ENCODE measurements at places on chromosomes 13 and 19. TPM values are rescaled to one million over a fixed set of nuclear protein-coding genes. Genes with fewer than 3 reads are reported as not detected.

GRCh38 chr19:29831041-29831548 is 19.3 kb downstream of the CCNE1 start:
- no peak overlapping the region for H3K4me3 ChIP-seq
- DNase-seq = no peak
- no peaks in the 10 kb centered on the region for H3K4me1 ChIP-seq
- no peaks in the 10 kb centered on the region for H3K36me3 ChIP-seq
- H3K27me3 ChIP-seq = no peaks in the 10 kb centered on the region

Gene GGACT
- total RNA-seq = 8.5 TPM

DNA sequence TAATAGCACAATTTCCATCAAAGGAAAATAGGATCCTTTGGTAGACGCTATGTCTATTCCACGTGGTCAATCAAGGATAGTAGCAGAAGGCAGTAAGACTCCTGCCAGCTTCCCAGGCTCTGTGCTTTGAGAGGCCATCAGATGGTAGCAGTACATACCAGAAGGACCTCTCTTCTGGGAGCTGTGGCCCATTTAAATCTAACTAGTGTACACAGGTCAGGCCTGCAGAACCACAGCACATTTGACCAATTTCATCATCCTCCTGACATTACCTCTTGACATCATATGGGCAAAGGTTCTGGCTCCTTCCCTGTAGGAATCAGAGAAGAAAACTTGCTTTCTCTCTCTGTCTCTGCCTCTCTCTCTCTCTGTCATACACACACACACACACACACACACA is 229.6 kb upstream of the HTR2A start:
- H3K36me3 ChIP-seq = no peaks in the 10 kb centered on the region
- DNase-seq = no peak
- H3K4me1 ChIP-seq = no peaks in the 10 kb centered on the region
- no peak overlapping the region for H3K27ac ChIP-seq
- H3K27me3 ChIP-seq = no peaks in the 10 kb centered on the region

DNA sequence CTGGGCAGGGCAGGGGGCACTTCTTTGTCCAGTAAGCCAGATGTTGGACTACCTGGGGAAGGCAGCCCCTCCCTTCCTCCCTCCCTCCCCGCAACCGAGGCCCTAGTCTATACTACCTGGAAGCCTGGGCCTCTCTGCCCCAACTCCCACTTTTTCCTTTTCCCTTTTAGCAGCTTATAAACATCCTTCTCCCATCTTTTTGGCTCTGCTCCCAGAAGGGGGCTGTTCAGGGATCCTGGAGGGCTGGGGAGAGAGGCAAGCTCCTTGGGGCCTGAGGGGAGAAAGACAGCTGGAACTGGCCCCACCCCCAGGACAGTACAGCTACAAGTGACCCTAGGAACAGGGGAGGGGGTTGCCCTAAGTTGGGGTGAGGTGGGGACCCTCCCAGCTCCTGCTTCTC is 44.9 kb downstream of the LYL1 start:
- H3K4me3 ChIP-seq = no peak overlapping the region
- H3K27me3 ChIP-seq = no peaks in the 10 kb centered on the region
- no peak for DNase-seq

Gene ZNF587B
- 12.7 TPM for total RNA-seq

Gene LILRB2
- total RNA-seq = 30.4 TPM

GRCh38 chr13:34803756-34804155 is 138.3 kb upstream of the NBEA start:
- H3K36me3 ChIP-seq = no peaks in the 10 kb centered on the region
- H3K4me3 ChIP-seq = no peak overlapping the region
- no peak overlapping the region for H3K27ac ChIP-seq
- no peaks in the 10 kb centered on the region for H3K27me3 ChIP-seq
- DNase-seq = no peak
- H3K4me1 ChIP-seq = no peaks in the 10 kb centered on the region

Gene RASAL3
- total RNA-seq = 20.6 TPM

- H3K27me3 ChIP-seq = no peaks in the 10 kb centered on the region
- H3K4me1 ChIP-seq = no peaks in the 10 kb centered on the region
- no peak overlapping the region for H3K4me3 ChIP-seq
- H3K36me3 ChIP-seq = no peaks in the 10 kb centered on the region
- no peak overlapping the region for H3K27ac ChIP-seq
- no peak for DNase-seq
Observed at GRCh38 chr13:105787632-105788031, 747.8 kb downstream of the EFNB2 start.

Gene ZNF224
- 31.6 TPM for total RNA-seq

DNA sequence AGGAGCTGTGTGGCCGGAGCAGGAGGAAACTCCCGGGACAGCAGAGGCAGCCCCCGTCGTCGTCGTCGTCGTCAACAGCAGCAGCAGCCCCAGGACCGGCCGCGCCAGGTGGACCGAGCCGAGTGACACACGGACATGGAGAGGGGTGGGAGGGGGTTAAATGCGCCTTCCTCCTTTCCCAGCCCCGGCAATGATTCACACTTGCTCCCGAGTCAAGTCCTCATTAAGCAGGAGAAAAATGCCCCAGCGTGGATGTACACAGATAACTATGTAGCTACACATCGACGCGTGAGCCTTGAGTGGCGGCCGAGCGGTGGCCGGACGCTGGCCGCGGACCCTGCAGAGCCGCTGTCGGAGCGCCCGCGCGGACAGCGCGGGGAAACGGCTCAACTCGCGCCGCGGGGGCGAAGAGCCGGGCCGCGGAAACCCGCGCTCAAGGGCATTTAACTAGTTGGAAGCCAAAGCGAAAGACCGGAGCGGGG is 645 bp downstream of the UBL3 start:
- H3K36me3 ChIP-seq = no peaks in the 10 kb centered on the region
- H3K27me3 ChIP-seq = no peaks in the 10 kb centered on the region
- DNase-seq = peak; percentile 92
- peak overlapping the region; percentile 99 for H3K27ac ChIP-seq

DNA sequence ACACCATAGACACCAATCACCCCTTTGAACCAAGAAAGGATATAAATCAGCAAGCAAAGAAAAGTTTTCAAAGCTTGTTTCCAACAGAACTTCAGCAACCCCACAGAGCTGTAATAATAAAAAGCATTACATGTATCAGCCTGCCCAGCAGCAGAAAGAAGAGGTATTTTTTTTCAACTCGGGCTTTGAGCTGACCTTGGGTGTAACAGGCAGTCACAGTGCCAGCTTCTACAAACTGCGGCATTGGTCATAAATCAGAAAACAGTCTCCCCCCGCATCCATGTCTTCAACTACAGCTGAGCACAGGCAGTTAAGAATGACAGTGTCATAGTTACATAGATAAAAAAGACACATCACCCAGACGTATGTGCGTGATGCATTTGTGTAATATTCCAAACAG is 671.0 kb upstream of the SLITRK1 start:
- H3K4me3 ChIP-seq = no peak overlapping the region
- no peak for DNase-seq
- H3K36me3 ChIP-seq = no peaks in the 10 kb centered on the region

GRCh38 chr13:74111399-74111798 is 22.8 kb downstream of the KLF12 start:
- H3K4me1 ChIP-seq = no peaks in the 10 kb centered on the region
- no peak overlapping the region for H3K27ac ChIP-seq
- no peak for DNase-seq
- H3K4me3 ChIP-seq = no peak overlapping the region
- no peaks in the 10 kb centered on the region for H3K36me3 ChIP-seq
- H3K27me3 ChIP-seq = no peaks in the 10 kb centered on the region

GRCh38 chr19:49148044-49148682 is 7.0 kb downstream of the HRC start:
- H3K4me1 ChIP-seq = peaks cover 56% of the 10 kb centered on the region
- no peaks in the 10 kb centered on the region for H3K36me3 ChIP-seq

All from upper lobe of left lung (tissue), 6 donors.